LNCaP clone FGC (cell line): ENCODE measurements at places on chromosomes 12 and 14.

DNA sequence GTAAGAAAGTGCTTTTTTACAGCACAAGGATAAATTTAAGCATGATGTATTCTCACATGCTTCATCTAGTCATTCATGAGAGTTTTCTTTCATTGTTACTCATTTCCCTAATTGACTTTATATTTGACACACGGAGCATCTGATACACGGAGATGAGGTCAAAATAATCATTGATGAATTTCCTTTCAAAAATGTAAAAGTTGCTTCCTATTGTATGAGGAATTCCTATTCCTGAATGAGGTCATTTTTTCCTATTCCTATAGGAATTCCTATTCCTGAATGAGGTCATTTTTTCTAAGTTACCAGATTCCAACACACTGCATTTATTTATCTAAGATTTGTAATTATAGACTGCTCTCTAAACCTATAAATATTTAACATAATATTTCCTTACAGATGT is 316.7 kb upstream of the KITLG start:
- no peak for DNase-seq

DNA sequence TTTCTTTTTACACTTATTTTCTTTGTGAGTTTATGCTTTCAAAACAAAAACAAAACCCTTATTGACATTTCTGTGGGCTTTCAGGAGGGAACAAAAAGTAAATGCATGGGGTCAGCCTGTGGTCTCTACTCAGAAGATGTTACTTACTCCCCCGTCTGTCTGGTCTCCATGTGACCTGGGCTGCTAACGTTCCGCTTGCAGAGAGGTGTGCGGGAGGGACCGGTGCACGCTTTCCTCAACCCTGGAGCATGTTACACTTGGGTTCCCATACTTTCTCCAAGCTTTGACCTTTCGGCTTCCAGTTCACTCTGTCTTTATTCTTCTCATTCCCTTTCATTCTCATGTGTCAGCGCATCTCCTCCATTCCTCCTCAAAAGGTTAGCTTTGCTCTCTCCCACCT is 36.5 kb downstream of the ZC3H14 start:
- no peak for DNase-seq

- DNase-seq = peak; percentile 18
Measured at GRCh38 chr14:74133833-74134481, 49.2 kb downstream of the LIN52 start.

DNA sequence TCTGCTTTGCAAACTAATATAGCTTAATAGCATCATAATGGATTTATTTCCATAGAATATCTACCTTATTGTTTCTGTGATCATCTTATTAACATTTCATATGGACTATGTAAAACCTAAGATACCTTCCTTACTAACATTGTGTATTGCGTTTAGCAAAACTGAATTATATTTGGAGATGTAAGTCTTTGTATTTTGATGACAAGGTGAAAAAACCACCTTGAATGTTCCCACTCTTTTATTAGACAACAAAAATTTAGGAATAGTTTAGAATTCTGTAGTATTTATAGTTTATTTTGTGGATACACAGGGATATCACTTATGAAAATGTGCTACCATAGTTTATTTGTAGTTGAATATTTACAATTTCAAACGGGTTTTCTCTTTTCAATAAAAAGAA is 32.0 kb downstream of the RASSF8 start:
- no peak for DNase-seq

- no peak for DNase-seq
Measured at GRCh38 chr14:61719344-61720293, 24.3 kb downstream of the HIF1A start.

- no peak for DNase-seq
Measured at GRCh38 chr12:109968032-109968420, 28.1 kb downstream of the GIT2 start.

DNA sequence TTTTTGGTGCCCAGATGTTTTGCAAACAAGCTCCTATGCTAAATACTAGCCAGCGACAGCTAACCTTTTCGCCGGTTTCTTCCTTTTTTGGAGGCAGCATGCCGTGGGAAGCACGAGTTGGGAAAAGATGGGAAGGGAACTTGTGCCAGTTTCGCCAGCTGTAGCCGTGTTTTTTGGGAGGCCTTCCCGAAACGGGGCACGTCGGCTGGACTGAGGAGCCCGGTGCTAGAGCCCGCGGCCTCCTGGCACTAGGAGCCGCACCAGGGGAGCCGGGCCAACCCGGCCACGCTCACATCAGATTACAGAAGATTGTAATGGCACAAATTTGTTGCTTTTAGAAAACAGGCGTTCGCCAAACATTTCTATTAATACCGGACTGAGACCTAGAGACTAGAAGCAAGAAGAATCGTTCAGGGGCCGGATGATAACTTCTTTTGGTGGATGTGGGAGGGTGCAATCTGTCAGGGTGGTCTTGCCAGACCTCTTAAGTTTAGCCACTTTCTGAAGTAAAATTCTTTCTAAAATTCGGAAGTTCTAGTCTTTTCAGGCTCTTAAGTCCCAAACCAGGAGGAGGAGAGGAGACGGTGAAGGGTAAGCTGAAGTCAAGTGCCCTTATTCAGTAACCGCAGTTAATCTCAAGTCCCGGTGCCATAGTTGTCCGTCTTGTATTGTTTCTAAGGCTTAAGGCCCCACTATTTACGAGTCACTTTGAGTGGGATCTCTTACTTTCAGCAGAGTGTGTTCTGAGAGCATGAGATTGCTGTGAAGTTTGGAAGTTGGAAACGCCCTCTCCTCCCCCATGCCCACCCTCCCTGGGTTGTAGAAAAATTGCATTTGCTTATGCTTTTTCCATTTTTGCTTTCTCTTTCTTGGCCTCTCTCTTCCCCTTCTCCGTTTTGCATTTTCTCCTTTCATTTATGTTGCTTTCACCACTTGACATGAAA is 1.3 kb downstream of the RASSF3 start:
- DNase-seq = no peak
